ENCODE measurements at places on chromosomes 2 and 18. TPM values are rescaled to one million over a fixed set of nuclear protein-coding genes. Genes with fewer than 3 reads are reported as not detected.

DNA sequence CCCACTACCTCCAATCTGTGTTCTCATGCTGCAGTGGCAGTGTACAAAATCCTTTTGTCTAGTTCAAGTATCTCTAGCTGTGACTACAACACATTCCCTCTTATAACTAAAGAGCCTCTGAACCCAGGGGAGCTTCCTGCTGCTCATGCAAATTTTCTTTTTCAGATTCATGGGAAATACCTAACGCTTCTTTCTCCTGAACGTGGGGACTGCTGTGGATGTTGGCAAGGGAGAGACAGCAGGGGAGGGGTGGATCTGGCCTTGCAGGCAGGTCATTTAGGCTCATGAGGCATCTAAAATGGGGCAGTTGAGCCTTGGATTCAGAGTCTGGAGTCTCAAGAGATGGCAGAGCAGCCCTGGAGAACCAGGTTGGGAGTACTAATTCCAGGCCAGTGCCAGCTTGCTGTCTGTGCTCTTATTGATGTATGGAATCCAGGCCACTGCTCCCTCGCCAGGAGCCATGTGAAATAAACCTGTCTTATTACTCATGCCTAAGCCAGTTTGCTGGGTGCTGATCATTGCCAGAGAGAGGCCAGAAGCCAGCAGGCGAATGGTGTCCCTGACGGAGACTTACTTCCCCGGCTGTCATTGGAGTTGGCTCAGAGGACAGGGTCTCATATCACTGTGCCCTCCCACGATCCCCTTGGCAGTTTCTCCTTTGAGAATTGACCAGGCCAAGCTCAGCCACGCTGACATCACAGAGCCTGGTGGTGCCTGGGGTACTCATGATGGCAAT lies 29.2 kb upstream of the TNP1 start:
- no peaks in the 10 kb centered on the region for H3K4me1 ChIP-seq
- no peak overlapping the region for H3K27ac ChIP-seq
- DNase-seq = no peak
- H3K36me3 ChIP-seq = no peaks in the 10 kb centered on the region

DNA sequence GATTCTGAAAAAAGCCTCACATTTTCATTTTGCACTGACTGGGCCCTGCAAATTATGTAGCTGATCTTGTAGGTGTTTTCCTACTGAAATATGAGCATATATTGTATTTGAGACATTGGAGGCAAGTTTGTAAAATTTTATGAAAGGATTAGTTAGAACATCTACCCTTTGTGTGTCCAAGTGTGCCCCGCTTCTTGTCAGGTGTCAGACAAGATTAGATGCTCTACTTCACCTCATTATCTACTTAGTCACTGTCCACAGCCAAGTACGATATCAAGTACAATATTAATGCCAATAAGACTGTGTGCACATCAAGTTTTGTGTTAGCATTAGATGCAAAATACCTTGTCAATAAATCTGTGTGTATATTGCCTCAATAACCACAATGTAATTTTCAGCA lies 67.8 kb upstream of the RPRM start:
- no peak overlapping the region for H3K27ac ChIP-seq
- DNase-seq = no peak
- no peaks in the 10 kb centered on the region for H3K36me3 ChIP-seq
- no peaks in the 10 kb centered on the region for H3K27me3 ChIP-seq
- no peak overlapping the region for H3K4me3 ChIP-seq
- H3K4me1 ChIP-seq = no peaks in the 10 kb centered on the region

CBLN2 gene
- not detected for total RNA-seq

- H3K36me3 ChIP-seq = no peaks in the 10 kb centered on the region
- H3K27ac ChIP-seq = no peak overlapping the region
- H3K4me1 ChIP-seq = no peaks in the 10 kb centered on the region
- no peaks in the 10 kb centered on the region for H3K27me3 ChIP-seq
- no peak for DNase-seq
- H3K4me3 ChIP-seq = no peak overlapping the region
These were observed 101.4 kb downstream of the FARSB start for GRCh38 chr2:222554517-222554916.

RTP5 gene
- total RNA-seq = 2.1 TPM

- no peaks in the 10 kb centered on the region for H3K36me3 ChIP-seq
- H3K4me3 ChIP-seq = no peak overlapping the region
- no peaks in the 10 kb centered on the region for H3K4me1 ChIP-seq
- H3K27me3 ChIP-seq = no peaks in the 10 kb centered on the region
- no peak overlapping the region for H3K27ac ChIP-seq
These were observed 412.5 kb upstream of the SPHKAP start for GRCh38 chr2:228594012-228594411.

DNA sequence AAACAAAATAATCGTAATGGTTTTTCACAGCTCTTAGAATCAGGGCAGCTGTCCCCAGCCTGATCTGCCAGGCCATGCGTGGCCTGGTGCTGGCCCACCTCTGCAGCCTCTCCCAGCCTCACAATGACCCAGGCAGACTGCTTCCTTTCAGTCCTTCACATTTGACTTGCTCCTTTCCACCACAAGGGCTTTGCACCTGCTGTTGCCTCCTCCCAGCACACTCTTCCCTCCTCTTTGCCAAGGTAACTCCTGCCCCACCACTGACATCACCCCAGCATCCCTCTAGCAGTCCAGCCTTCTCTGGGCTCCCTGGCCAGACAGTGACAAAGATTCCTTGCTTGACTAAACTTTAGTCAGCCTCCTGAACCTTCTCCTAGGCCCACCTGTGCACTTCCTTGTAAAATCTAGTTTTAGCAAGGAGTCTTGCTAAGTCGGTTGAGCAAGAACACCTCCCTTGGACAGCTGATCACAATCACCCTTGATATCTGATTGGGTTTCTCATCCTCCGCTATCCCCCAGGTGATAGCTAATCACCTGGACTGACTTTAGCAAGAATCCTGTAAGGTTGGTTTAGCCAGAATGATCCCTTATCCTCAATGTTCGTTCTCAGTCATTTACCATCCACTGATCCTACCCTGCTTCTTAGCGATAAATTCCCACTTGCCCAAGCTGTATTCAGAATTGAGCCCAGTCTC lies 16.2 kb upstream of the RAB11FIP5 start:
- no peaks in the 10 kb centered on the region for H3K27me3 ChIP-seq
- H3K27ac ChIP-seq = no peak overlapping the region
- no peaks in the 10 kb centered on the region for H3K4me1 ChIP-seq

- H3K27ac ChIP-seq = no peak overlapping the region
- no peak overlapping the region for H3K4me3 ChIP-seq
- H3K36me3 ChIP-seq = no peaks in the 10 kb centered on the region
- no peaks in the 10 kb centered on the region for H3K27me3 ChIP-seq
These were observed 948.0 kb downstream of the DSC3 start for GRCh38 chr18:30094556-30094955.

GRCh38 chr2:98187194-98187593 lies 100.2 kb downstream of the VWA3B start:
- no peaks in the 10 kb centered on the region for H3K27me3 ChIP-seq
- H3K36me3 ChIP-seq = no peaks in the 10 kb centered on the region
- H3K27ac ChIP-seq = no peak overlapping the region

DNA sequence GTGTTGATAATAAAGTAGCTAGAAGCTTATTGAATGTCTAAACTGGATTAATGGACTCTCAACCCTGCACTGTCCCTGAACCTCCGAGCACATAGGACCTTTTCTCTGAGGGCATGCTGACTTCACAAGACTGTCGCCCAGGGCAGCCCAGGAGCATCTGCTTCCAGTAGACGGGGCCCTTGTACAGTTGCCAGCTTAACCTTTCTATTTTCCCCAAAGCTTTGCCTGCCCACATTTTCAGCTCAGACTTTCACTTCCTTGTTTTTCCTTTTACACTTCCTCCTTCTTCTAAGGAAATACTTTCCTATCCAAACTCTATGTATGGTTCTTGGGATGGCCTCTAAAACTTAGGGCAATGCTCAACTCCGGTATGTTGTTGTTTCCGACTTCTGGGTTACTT lies 1.3 kb downstream of the VWA3B start:
- peaks cover 19% of the 10 kb centered on the region for H3K4me1 ChIP-seq
- no peaks in the 10 kb centered on the region for H3K27me3 ChIP-seq
- peak; percentile 33 for DNase-seq

DNA sequence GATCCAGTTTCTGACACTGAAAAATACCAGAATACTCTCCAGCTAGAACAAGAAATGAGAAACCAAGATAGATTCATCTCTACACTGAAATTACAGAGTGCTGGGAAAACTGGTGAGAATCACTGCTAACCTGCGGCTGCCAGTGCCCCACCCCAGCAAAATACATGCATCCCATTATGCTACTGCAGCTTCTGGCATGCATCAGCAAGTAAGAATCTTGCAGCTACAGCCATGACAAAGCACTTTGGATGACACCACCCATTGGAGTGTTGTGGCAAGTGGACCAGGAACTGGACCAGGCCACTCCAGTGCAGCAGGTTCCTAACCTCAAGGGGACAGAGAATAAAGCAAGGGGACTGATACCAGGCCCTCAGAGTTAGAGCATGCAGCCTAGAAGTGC lies 378.8 kb upstream of the ETAA1 start:
- no peaks in the 10 kb centered on the region for H3K36me3 ChIP-seq
- no peaks in the 10 kb centered on the region for H3K27me3 ChIP-seq
- no peak overlapping the region for H3K4me3 ChIP-seq
- H3K27ac ChIP-seq = no peak overlapping the region
- no peaks in the 10 kb centered on the region for H3K4me1 ChIP-seq

GRCh38 chr2:30933496-30933895 lies 126.2 kb upstream of the CAPN13 start:
- no peaks in the 10 kb centered on the region for H3K36me3 ChIP-seq
- no peak for DNase-seq
- H3K4me3 ChIP-seq = no peak overlapping the region
- no peak overlapping the region for H3K27ac ChIP-seq
- H3K4me1 ChIP-seq = no peaks in the 10 kb centered on the region
- no peaks in the 10 kb centered on the region for H3K27me3 ChIP-seq

DNA sequence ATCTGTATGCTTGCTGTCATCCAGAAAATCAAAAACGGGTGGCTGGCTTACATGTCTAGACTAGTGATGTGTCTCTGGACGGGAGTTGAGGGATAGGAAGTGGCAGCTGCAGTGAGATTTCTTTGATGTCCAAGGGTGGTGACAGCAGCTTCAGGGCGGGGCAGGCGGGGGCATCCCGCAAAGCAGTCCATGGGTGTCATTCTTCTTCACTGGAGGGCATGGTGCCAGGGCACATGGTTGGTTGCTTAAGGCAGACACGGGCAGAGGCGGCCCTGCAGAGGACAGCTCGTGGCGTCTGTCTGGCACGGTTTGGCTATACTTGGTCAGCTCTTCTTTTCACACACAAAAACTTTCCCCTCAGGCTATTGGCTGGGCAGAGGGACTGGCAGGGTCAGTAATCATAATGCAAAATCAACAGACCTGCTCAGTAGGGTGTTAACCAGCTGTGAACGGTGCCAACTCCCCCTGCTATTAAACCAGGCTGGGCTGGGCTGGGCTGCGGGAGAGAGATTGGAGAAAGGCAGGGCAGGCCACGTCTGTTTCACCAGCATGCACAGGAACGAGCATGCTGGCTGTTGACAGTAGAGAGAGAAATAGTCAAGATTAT lies 63.7 kb downstream of the COL4A3 start:
- DNase-seq = peak; percentile 56
- H3K36me3 ChIP-seq = no peaks in the 10 kb centered on the region
- H3K4me3 ChIP-seq = no peak overlapping the region
- no peak overlapping the region for H3K27ac ChIP-seq
- no peaks in the 10 kb centered on the region for H3K4me1 ChIP-seq

DSG2 gene
- 5.2 TPM for total RNA-seq

ALPG gene
- 2.3 TPM for total RNA-seq

- H3K4me1 ChIP-seq = no peaks in the 10 kb centered on the region
- no peaks in the 10 kb centered on the region for H3K36me3 ChIP-seq
- H3K27ac ChIP-seq = no peak overlapping the region
- no peak overlapping the region for H3K4me3 ChIP-seq
These were observed 271.8 kb downstream of the PID1 start for GRCh38 chr2:228999326-228999725.

GRCh38 chr2:179987916-179988315 lies 19.2 kb downstream of the CWC22 start:
- H3K27me3 ChIP-seq = no peaks in the 10 kb centered on the region
- no peak overlapping the region for H3K4me3 ChIP-seq
- H3K4me1 ChIP-seq = no peaks in the 10 kb centered on the region
- peaks cover 6% of the 10 kb centered on the region for H3K36me3 ChIP-seq
- no peak overlapping the region for H3K27ac ChIP-seq

TMEM163 gene
- 71.6 TPM for total RNA-seq

DNA sequence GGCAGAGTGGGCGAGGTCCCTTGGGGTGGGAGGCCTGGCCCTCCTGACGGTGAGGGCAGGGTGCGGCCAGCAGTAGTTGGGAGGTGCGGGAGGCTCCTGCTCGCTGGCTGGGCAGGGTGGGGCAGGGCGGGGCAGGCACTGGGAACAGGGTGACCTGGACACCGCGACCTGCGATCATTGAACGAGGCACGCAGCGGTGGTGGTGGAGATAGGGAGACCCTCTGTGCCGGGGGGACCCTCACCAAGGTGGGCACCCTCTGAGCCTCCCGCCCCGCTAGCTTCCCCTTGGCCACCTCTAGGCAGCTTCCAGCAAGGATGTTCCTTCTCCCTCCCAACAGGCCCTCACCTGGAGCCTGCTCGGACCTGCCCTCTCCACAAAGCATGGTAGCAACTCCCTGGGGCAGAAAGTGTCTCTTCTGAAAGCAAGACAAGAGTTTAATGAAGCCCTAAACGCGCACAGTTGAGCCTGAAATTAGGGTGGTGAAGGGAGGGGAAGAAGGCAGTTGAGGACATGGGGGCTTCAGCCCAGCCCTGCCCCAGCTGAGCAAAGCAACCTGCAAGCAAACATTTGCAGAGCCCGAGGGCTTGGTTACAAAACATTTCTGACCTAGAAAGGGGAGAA lies 15.4 kb upstream of the FOSL2 start:
- no peaks in the 10 kb centered on the region for H3K36me3 ChIP-seq
- no peak for DNase-seq
- no peaks in the 10 kb centered on the region for H3K27me3 ChIP-seq
- peak overlapping the region; percentile 55 for H3K27ac ChIP-seq
- H3K4me3 ChIP-seq = no peak overlapping the region

CAPN13 gene
- total RNA-seq = 17.9 TPM

GRCh38 chr2:200274116-200275075 lies 32.1 kb upstream of the SPATS2L start:
- H3K36me3 ChIP-seq = no peaks in the 10 kb centered on the region
- DNase-seq = no peak
- H3K27me3 ChIP-seq = no peaks in the 10 kb centered on the region
- no peak overlapping the region for H3K27ac ChIP-seq
- no peaks in the 10 kb centered on the region for H3K4me1 ChIP-seq
- H3K4me3 ChIP-seq = no peak overlapping the region

GRCh38 chr2:71130152-71130904 lies at the start of the genes MCEE and MPHOSPH10:
MCEE (minus strand) TSS chr2:71130229; CDS start chr2:71130219, 10 bp downstream.
MPHOSPH10 (plus strand) TSS chr2:71130634; CDS start chr2:71130666, 32 bp downstream.
- peak; percentile 92 for DNase-seq
- peaks cover 40% of the 10 kb centered on the region for H3K4me1 ChIP-seq
- H3K27me3 ChIP-seq = no peaks in the 10 kb centered on the region
- peaks cover 23% of the 10 kb centered on the region for H3K36me3 ChIP-seq
- peak within 1 kb of the TSS; percentile 92 for H3K27ac ChIP-seq

DNA sequence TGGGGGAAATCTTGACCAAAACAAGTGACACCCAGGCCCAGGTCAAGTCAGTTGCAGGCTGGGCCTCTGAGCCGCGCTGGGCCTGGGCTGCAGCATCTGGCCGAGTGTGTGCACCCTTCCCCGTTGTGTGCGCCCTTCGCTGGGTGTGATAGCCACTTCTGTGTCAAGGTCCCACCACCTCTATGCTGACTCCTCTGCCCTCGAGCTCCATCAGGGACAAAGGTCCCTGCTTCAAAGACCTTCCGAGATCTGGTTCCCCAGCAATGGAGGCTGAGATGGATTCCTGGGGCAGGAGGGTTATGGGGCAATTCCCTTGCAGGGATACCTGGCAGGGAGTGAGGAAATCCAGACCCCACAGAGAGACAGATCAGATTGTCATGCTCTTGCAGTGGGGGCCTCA lies 93.6 kb downstream of the PIEZO2 start:
- DNase-seq = no peak
- H3K27me3 ChIP-seq = no peaks in the 10 kb centered on the region

STARD6 gene
- not detected for total RNA-seq
